GM12891 (cell line): ENCODE measurements at places on chromosomes 3 and 15.

- DNase-seq = no peak
Observed at GRCh38 chr15:68640791-68641331, 62.1 kb downstream of the CORO2B start.

DNA sequence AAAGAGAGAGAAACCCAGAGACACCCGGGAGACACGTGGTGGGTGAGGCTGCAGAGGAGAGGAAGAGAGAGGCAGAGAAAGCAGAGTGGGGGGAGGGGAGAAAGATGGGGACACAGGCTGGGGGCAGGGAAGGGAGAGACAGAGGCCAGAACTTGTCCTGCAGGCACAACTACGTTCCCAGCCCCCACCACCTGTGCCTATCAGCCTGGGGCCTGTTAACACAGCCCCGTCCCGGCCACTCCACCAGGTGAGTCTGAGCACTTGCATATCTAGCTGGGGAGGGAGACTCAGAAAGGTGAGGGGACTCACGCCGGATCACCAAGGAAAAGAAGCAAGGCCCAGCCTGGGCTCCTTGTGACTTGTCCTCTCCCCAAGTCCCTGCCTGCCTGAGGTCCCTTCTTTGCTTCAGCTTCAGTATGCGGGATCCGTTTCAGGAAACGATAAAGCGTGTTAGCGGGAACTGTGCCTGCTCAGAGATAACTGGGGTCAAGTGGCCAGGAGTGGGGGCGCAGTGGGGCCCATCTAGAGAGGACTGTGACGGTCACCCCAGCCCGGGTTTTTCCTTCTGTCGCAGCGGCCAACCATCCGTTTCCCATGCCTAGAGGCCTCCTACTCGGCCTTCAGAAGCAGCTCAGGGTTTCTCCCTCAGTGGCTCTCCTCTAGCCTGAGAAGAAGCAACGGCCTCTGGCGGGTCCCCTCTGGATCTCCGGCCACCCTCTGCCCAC, 10.3 kb downstream of the LINGO1 start:
- DNase-seq = no peak

DNA sequence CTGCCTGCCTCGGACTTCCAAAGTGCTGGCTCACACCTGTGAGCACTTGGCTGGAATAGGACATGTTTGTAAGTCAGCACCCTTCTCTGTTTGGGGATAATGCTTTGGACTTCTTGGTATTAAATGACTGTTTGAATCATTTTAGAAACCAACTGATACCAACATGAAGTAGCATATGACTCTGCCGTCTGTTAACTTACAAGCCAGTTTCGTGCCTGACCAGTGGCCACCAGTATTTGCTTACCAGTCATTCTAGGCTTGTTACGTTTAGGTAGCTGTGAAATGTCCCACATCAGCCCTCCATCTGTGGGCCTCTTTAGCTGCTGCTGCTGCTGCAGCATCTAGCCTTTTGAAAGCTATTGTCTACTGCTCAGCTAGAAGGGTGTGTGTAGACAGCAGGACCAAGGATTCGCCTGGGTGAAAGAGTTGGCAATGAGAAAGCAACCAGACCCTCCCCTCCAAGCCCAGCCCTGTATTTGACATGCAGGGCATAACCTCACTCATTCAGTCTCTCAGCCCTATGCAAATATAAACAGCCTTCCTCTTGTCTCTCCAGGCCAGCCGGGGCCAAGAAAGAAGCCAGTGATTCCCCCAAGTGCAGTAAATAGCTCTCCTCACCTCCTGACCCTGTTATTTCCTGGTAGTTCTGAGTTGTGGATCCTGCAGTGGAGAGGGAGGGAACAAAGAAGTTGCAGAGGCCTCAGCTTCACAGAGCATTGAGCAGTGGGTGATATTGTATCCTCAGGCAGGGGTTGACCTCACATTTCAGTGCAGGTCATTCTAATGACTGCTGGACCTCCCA, 51.0 kb downstream of the NKIRAS1 start:
- peak; percentile 22 for DNase-seq

GRCh38 chr15:34246276-34246976, 21.6 kb downstream of the EMC4 start:
- DNase-seq = no peak

DNA sequence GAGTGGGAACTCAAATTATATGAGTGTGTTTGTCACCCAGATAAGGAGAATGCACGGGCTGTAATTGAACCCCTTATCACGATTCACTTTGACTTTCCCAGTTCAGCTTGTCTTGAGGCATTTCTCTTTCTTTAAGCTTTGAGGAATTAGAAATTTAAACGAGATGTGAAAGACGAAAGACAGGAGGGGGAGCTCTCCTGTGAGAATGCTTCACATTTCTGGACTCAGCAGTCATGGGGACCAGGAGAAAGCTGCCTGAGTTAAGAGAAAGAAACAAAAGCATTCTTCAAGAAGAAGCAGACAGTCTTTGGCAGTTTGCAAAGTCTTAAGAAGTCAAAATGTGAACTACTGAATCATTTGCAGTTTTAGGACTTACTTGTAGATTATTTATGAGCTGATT, 205.6 kb downstream of the NECTIN3 start:
- no peak for DNase-seq

GRCh38 chr3:4078903-4079302, 224.3 kb upstream of the SETMAR start:
- no peak for DNase-seq

GRCh38 chr3:37502621-37503020, 328.2 kb upstream of the LRRFIP2 start:
- no peak for DNase-seq

GRCh38 chr3:42660131-42660715, 6.7 kb downstream of the ZBTB47 start:
- DNase-seq = no peak

DNA sequence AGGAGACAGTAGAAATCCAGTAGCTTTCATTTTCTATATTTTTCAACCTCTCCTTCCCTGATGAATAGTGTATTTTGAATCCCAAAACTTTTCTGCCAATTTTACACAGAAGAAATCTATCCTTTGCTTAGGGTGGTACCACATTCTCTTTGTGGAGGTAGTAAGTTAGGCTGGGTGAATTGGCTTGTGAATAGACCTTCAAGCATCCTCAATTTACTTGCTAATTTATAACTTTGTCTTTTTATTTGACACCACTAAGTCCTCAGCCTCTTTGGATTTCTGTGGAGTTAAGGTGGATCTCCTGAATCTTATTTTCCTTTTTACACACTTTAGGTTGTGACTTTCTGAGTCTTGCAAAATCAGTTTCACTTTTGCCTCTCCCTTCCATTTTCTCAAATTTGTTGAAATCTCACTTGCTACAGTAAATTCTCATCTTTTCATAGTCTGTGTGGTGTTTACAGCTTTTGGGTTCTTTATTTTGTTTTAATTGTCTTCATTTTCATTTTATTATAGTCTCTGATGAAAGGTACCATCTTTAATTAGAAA, 5.7 kb upstream of the PLSCR1 start:
- no peak for DNase-seq

DNA sequence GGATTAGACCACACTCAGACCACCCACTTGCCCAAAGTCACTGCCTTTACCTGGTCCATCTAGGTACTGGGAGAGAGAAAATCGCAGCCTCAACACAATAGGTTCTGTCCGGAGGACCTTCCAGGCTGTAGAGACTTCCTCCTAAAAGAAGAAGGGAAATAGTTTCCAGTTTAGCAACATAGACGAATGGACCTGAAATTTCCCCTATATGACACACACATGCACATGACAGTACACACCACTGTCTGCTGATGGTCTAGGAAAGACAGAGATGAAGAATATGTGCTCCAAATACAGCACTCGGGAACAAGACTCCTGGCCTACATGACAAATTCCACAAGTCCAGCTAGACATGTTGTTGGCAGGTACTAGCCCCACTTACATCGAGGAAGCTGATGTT, 7.3 kb downstream of the PARP6 start:
- DNase-seq = no peak

- no peak for DNase-seq
Observed at GRCh38 chr3:44510000-44510368, 32.5 kb upstream of the ZNF445 start.

DNA sequence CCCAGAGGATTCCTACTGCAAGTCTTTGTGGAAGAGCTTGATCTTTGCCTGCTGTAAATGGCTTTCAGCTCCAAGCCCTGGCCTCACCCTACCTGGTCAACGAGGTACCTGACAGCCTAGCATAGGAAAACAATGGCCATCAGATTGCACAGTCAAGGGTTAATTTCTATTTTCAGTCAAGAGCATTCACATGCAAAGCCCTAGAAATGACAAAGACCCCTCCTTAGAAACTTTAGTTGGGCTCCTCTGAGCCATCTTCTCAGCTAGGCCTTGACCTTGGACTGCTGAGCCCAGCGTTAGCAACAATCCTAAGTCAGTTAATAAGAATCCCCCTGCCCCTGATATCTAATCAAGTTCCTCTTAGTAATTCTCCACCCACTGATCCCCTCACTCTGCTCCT, 18.5 kb downstream of the MESD start:
- DNase-seq = no peak

GRCh38 chr15:31563001-31563400, 236.4 kb downstream of the KLF13 start:
- DNase-seq = no peak

- DNase-seq = no peak
Observed at GRCh38 chr3:11478167-11478566, 165.5 kb downstream of the VGLL4 start.

- no peak for DNase-seq
Observed at GRCh38 chr3:25536521-25537391, 108.7 kb downstream of the RARB start.

DNA sequence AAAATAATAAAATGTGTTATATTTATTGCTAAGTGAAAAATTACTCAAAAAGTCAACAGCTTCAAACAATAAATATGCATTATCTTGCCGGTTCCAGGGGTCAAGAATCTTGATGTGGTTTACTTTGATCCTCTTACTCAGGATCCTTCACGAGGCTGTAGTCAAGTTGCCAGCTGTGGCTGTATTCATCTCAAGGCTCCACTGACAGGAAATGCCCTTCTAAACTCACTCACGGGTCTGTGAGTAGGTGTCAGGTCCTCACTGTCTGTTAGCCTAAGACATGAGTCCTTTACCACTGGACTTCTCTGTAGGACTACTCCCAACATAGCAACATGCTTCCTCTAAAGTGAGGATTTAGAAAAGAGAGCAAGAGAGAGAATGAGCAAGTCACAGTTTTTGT, 983.0 kb downstream of the SI start:
- DNase-seq = no peak

GRCh38 chr3:176807938-176808337, 389.3 kb downstream of the TBL1XR1 start:
- no peak for DNase-seq

DNA sequence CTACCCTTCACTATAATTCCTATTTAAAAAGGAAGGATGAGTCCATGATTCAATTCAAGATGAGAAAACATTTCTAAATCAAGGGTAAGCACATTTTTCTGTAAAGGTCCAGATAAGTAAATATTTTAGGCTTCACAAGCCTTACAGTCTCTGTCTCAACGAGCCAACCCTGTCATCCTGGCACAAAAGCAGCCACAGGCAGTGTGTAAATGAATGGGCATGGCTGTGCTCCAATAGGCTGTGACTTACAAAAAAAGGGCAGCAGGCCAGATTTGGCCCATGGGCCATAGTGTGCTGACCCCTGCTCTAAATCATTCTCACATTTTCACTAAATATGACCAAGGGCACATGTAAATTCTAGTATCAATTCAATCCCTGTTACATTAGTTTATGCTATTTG, 200.4 kb downstream of the WNT5A start:
- no peak for DNase-seq

DNA sequence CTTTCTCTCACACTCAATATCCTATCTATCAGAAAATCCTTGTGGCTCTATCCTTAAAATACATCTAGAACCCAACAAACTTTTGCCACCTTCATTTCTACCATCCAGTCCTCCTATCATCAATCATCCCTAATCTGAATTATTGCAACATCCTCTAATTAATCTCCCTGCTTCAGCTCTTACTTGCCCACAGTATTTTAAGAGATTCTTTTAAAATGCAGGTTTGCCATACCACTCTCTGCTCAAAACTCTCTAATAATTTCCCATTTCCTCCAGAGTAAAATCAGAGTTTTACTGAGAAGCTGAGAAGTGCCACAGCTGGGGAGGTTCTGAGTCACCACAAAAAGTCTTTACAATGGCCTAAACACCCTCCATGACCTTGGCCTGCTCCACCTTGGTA, 234.3 kb upstream of the ZPLD1 start:
- DNase-seq = no peak

DNA sequence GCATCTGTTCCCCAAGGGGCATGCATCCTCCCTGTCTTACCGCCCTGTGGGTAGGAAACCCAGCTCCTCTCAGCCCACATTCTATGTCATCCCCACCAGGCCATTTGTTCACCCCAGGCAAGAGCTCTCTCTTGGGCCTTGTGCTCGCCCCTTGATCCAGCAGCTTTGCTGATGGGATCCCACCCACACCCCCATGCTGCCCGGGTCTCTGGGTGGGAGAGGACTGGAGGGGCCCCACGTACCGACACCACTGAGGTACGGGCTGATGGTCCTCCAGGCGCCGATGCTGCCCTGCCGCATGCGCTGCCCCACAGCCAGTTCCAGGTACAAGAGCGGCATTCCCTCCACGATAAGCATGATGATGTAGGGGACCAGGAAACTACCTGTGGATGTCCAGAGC, 14.5 kb downstream of the SLC6A20 start:
- no peak for DNase-seq

DNA sequence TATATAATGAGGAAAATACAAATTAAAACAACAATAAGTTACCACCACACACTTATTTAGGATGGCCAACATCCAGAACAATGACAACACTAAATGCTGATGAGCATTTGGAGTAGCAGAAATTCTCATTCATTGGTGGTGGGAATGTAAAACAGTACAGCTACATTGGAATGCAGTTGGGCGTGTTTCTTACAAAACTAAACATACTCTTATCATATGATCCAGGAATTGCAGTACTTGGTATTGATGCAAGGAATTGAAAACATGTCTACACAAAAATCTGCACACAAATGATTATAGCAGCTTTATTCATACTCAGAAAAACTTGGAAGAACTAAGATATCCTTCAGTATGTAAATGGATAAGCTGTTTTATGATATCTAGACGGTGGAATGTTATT, 594.2 kb downstream of the ZBBX start:
- no peak for DNase-seq

GRCh38 chr15:39434163-39434562, 146.7 kb upstream of the THBS1 start:
- no peak for DNase-seq
